ENCODE measurements at places on chromosomes 12 and 14. TPM values are rescaled to one million over a fixed set of nuclear protein-coding genes. Genes with fewer than 3 reads are reported as not detected.
A peak's percentile ranks its signal among the peaks of the same experiment; 100 is the strongest.

DNA sequence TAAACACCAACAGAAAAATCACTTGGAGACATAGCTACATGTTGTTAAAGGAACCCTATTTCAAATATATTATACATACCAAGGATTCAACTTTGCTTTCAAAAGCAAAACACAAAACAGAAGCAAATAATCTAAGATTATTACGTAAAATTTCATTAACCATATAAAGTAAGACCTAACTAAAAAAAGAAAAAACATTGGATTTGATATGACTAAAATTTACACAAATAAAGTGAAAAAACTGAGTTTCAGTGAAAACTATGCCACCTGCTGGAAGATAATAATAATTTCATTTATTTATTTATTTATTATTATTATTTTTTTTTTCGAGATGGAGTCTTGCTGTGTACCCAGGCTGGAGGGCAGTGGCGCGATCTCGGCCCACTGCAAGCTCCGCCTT lies 45.2 kb downstream of the WDHD1 start:
- no peak for DNase-seq

Gene TMPRSS12
- 0.10 TPM for polyA plus RNA-seq

- DNase-seq, result peak; percentile 15
Observed at GRCh38 chr14:27253966-27254365, 656.1 kb upstream of the NOVA1 start.

GRCh38 chr12:89038831-89039512 lies 313.3 kb downstream of the DUSP6 start:
- DNase-seq, result no peak

- no peak for DNase-seq
Observed at GRCh38 chr12:15863372-15863771, 18.8 kb upstream of the STRAP start.

Gene INHBE
- polyA plus RNA-seq, result 0.77 TPM

DNA sequence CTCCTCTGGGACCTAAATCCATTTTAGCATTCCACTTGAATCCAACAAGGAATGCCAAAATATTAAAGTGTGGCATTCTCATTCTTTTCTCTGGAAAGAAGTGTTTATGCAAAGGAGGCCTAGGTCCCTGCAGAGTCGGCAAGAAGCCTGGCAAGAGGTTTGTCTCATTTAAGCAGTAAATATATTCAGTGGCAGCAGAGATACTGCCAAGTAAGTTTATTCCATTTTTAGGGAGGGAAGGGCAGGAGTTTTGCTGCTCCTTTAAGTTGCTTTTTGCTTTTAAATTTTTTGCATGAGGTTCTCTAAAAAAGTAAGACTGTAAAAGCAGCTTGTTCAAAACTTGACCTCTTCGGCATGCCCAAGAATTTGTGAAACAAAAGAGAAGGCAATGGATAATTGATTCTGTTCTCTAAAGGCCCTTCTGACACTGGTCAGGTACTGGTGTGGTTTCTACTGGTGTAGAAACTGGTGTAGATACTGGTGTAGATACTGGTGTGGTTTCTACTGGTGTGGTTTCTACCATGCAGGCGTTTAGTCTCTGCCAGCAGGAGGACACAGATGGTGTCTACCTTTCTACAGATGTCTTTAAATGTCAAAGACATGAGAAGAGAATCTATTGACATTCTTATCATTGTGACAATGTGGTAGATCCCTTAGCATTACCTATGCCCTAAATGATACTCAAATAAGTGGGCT lies 107.3 kb downstream of the SAMD4A start:
- DNase-seq, result no peak

- DNase-seq, result no peak
Observed at GRCh38 chr12:76634133-76634532, 74.6 kb upstream of the OSBPL8 start.

DNA sequence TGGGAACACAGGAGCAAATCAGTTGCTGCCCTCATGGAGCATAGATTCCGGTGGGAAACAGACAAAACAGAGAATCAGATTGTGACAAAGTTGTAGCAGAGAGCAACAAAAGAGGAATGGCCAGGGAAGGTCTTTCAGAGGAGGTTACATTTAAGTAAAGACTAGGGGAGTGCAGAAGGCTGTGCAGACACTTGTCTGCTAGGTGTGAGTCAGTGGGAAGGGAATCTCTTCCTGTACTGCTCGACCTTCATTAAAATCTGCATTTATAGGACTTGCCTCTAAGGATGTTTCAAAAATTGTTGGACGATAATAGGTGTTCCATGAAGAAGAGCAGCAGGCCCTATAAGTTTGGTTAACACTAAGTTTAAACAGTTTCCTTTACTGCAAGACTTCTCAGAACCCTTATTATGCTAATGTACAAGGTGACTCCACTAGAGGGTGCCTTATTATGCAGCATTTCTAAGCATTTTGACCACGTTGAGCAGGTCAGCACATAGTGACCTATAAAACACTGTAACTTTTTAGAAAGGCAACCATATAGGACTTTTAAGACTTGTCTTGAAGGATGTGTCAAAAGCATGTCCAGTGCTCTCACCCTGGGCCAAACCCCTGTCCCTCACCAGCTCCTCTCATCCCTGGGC lies 91.8 kb upstream of the RIC8B start:
- DNase-seq, result no peak

DNA sequence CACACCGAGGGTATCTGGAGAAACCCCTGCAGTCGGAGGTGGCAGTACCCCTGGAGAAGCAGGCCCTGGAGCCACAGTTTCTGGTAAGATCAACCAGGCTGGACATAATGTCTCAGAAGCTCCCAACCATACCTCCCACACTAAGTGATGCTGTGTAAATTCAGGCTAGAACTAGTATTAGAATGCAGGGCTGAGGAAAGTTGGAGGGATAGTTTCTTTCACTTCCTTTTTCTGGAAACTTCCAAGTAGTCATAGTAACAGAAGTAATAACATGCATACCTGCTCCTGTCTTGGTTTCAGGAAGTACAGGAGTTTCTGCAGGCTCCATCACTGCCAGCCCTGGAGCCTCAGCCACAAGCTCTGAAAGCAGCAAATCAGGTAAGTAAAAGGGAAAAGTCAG lies 228.1 kb upstream of the CNTN1 start:
- no peak for DNase-seq

- no peak for DNase-seq
Observed at GRCh38 chr14:104113631-104114420, 24.6 kb upstream of the KIF26A start.

- DNase-seq, result no peak
Observed at GRCh38 chr12:57173089-57173488, 25.7 kb upstream of the LRP1-AS start.

Gene KRT77
- polyA plus RNA-seq, result not detected

DNA sequence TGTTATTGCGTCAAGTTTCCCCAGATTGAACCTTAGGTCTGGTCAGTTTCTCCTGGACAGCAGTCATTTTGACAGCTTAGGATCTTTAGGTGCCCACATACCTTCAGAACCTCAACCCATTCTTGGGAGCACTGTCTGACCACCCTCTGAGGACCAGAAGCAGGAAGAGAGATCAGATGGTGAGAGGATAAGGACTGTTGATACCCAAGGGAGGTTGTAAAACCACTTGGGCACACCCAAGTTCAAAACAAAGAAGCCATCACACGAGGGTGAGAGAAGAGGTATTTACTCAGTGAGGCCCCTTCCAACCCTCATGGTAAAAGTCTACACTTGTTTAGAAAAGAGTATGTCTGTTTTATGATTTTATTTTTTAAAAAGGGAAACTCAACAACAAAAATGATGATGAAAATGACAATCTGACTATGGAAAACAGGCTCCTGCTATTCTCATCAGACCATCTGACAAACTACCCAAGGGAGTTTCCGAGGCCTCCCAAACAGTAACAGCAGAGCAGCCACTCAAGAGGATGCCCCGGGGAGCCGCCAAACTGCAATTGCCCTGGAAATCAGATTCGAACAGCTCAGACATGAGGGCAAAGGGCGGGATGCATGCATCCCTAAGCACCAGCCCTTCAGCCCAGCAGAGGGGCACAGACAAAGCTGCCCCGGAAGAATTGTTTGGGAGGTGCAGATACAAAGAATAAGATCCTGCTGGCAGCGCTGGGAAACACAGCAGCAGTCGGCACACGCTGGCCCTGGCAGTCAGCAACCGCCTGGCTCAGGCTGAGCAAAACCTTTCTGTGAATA lies 162.6 kb upstream of the PLEKHG7 start:
- DNase-seq, result no peak

GRCh38 chr12:52662918-52663229 lies 10.9 kb upstream of the KRT2 start:
- DNase-seq, result no peak

DNA sequence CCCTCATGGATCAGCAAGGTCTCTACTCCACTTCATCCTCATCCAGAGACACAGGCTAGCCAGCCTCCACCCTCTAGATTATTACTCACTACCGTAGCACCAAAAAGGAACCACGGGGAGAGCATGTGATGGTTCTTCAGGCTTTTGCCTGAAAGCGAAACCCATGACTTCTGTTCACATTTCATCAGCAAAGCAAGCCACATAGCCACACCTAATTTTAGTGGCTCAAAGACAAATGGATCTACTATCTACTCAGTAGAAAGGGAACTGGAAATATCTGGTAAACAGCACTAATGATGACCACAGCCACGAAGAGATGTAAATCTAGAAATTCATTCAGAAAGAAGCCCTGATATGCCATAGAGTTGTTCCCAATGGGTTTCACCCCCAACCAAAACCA lies 51.4 kb downstream of the VCPKMT start:
- no peak for DNase-seq

DNA sequence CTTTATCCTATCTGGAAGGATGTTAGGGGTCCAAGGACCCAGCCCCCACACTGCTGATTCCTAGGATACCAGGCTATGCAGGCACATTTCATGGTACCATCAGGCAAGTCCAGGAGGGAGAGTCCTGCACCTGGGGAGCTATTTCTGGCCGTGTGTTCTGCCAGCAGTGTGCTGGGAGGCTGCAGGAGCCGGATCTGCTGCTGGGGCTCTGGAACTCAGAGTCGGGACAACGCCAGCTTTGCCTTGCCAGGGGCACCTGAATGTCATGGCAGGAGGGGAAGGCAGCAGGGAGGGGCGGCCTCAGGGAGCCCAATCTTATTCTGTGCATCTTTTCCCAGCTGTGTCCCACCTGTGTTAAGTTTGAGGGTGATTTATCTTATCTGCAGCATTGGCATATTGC lies 17.8 kb downstream of the SRRM4 start:
- no peak for DNase-seq

- no peak for DNase-seq
Observed at GRCh38 chr12:121145221-121145620, 12.5 kb downstream of the P2RX7 start.

GRCh38 chr12:55246159-55246558 lies 1.8 kb downstream of the OR6C74 start:
- DNase-seq, result no peak

DNA sequence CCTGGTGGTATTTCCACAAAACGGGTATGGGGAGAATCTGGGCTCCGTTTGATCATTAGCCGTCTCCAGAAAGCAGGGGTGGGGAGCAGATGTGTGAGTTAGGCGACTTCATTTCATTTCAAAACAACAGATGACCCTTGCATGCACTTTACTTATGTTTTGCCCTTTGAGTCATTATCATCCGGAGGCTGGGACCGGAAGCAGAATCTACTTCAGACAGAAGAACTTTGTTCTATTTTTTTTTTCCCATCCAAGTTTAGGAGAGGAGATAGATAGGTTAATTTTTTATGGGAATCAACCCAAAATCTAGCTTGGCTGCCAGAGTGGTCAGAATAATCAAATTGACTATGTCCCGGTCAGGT lies 31.3 kb upstream of the CMAS start:
- DNase-seq, result no peak

Gene TOMM20L
- polyA plus RNA-seq, result 2.3 TPM

DNA sequence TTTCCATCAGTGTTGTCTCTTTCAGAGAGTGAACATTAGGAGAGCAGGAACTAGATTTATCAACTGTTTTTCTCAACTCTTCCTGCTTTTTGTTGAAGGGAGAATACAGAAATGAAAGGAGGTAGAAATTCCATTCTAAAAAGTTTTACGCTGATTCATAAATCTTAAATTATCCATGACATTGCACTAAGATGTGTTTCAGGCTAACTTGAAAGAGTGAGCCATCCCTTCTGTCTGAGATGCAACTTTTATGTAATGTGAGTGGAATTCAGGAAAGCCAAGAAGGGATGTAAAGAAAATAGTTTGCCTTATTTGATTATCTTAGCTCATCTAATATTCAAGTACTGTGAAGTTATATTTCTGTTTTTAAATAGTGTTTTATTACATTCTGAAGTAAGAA lies 349.5 kb upstream of the RGS6 start:
- no peak for DNase-seq

GRCh38 chr14:96039633-96040311 lies 610 bp downstream of the C14orf132 start:
- DNase-seq, result peak; percentile 43

Gene RDH12
- 0.40 TPM for polyA plus RNA-seq

- no peak for DNase-seq
Observed at GRCh38 chr12:86911973-86912372, 655.8 kb upstream of the MGAT4C start.

- DNase-seq, result peak; percentile 99
Observed at GRCh38 chr12:57520053-57520818, at the start of gene DDIT3. DDIT3 (minus strand) TSS chr12:57520514; CDS start chr12:57517406, 3,108 bp downstream.

DNA sequence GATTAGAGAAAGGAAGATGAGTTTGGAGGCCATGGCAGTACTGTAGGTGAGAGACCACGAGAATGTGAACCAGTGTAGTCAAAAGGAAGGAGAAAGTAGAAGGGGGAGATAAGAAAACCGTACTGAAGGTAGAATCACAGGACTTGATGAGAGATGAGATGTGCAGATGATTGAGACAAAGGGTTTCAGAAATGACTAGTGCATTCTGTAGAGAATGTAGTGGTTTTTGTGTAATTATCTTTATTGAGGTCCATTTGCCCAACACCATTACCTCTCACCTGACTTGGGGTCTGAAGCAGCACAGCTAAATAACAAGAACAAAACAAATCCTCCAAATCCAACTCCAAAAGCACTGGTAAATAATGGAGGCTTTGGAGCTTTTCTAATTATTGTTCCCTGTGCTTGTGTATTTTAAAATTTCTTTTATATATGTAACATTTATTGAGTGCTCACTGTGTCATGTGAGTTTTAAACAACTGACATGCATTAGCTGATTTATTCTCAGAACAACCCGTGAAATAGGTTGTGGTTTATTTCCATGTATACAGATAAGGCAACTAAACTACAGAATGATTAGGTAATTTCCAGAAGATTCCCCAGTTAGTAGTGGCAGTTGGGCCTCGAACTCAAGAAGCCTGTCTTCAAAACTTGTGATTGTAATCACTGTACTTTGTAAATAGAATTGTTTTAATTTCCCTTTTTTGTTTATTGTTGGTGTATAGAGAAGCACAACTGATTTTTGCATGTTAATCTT lies 390.0 kb downstream of the AEBP2 start:
- no peak for DNase-seq

DNA sequence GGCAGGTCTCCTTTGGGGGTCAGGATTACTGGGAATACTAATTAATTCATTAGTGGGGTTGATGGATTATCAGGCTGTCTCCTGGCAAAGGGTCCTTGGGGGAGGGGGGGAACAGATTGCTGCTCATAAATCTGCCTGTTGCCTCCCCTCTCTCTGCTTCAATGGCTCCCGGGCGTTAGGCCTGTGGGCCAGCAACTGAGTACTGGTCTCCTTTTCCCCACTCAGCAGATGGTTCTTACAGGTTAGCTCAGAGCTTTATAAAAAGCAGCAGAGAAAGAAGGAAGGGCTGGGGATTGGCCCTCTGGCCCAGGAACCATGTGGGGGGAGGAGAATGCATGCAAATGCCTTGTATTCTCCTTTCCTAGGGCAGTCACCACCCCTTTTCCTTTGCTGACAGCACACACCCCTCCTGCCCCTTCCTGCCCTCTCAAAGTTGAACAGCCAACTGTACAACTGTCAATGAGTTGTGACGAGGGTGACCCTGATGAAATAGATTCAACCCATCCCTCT lies 2.3 kb upstream of the NEUROD4 start:
- DNase-seq, result no peak

- no peak for DNase-seq
Observed at GRCh38 chr12:22682663-22683062, 57.7 kb downstream of the ETNK1 start.

GRCh38 chr12:62434494-62435302 lies 31.9 kb upstream of the MON2 start:
- DNase-seq, result no peak
